ENCODE measurements at places on chromosomes 2 and 18.

DNA sequence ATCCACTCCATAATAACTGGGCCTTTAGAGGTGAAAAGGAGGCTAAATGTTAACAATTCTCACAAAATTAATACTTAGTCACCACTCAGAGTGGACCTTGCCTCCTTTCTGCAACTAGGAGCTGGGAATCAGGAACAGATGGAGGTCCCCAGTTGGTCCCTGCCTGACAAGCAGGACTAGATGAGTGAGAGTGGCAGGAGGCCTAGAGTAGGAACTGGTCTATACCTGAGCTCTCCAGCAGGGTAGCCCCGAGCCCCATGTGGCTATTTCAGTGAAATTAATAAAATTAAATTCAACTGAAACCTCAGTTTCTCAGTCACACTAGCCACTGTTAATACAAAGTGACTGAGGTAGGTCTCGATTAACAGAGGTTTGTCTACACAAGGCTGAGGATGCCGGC lies 150.5 kb downstream of the MYO5B start:
- no peak for DNase-seq

DNA sequence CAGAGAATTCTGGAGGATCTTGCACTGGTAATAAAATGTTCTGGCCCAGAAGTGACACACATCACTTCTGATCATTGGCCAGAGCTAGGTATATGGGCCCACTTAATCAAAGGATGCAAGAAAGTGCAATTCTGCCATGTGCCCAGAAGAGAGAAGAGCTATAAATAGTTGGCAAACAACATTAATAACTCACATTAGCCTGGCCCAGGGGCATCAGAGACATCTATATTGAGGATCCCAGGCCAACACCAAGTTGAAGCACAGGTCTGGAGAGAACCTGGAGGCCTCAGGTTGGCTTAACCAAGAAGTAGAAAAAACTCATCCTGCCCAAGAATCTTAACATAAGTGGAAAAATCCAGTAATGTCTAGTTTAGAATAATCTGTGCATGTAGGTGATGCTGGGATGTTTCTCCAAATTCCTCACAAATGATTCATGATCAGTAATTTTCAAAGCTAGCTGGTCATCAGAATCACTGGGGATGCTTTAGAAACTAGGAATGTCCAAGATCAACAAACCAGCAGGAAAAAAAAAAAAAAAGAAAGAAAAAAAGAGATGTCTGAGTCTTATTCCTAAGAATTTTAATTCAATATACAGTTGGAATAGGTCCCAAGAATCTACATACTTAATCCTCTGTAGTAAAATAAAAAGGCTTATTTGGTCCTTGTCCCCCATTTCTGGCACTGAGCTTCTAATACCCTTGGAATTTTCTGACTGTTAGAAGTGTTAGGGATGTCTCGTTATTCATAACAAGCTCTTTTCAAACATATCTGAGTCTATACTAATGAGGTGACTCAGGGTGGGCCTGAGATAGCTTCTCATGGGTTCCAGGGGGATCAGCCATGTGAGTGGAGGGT lies 35.0 kb upstream of the EVA1A start:
- no peak for DNase-seq

DNA sequence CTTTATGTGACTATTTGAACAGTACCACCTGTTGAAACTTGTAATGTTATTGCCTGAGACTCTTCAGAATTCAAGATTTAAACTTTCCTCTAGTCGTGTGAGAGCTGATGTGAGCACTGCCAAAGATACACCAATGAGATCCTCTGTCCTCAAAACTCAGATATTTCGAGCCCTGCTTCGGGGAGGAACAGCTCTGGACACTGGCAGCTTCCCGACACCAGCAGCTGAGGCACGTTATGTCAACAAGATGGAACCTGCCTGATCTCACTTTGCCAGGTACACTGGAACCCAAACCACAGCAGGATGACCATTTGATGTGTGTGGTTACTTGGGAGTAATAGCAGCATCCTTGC lies 319.9 kb upstream of the RBMS1 start:
- DNase-seq = no peak

GRCh38 chr2:174024524-174025270 lies 59.5 kb upstream of the SP3 start:
- no peak for DNase-seq

DNA sequence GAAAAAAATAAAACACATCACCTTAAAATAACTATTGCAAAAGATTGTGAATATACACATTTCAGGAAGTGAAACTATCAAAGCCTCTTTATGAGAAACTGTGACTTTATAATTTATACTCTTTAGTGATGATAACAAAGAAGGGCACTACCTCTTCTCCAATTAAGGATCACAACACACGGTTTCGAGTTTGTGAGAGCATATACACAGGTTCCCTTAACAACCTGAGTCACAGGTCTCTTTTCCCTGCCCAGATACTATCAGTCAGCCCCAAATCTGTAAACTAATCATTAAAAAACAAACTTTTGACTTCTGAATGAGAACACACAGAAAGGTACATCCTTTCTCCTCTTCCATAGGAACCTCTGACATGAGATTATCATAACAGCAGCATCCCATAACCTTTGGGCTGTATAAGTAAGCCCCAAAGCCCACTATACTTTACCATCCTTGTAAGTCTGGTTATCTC lies 44.9 kb downstream of the PTPN2 start:
- peak; percentile 31 for DNase-seq

- DNase-seq = no peak
Observed at GRCh38 chr2:3642521-3643215, 15.3 kb upstream of the ALLC start.

All from central memory CD4-positive, alpha-beta T cell (primary cell).